Left renal cortex interstitium (tissue), 4 donors: ENCODE measurements at places on chromosomes 4 and X. TPM values are rescaled to one million over a fixed set of nuclear protein-coding genes. Genes with fewer than 3 reads are reported as not detected.
A peak's percentile ranks its signal among the peaks of the same experiment; 100 is the strongest.

GRCh38 chr4:147610686-147611085 lies 6.5 kb upstream of the TMEM184C start:
- no peak for DNase-seq

DNA sequence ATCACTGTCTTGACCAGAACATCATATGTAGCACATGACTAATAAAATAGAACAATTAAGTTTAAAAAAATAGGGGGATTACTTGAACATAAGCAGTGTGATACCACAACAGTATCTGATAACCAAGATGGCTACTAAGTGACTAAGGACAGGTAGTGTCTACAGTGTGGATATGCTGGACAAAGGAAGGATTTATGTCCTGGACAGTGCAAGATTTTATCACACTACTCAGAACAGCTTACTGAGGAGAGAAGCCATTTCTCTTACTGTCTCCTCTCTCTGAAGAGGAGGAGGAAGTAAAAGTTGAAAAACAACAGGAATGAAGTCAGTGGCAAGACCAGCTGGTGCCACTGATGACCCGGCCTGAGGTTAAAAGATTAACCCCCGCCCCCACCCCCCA lies 4.0 kb upstream of the SLC10A7 start:
- no peak for DNase-seq

- DNase-seq: no peak
Measured at GRCh38 chrX:53255738-53256191, 25.6 kb downstream of the IQSEC2 start.

Gene UGT8
- polyA plus RNA-seq: 50.8 TPM

GRCh38 chr4:26937139-26937538 lies 76.5 kb downstream of the STIM2 start:
- no peak for DNase-seq

DNA sequence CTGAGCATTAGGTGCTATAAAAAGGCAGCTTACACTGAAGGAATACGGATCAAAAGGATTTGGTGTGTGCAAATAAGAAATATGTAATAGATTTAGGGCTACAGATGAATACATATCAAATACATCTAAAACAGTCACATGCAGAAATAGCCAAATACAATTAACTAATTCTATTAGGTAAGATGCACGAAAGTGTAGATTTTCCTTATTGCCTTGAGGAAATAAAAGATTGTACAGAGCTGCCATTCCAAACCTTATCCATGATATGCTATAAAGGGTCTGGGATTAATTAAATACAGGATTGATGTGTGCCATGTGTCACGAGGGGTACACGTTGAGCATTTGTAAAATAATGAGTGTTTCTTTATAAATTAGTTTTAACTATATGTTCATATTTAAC lies 107.0 kb upstream of the ELOVL6 start:
- no peak for DNase-seq

DNA sequence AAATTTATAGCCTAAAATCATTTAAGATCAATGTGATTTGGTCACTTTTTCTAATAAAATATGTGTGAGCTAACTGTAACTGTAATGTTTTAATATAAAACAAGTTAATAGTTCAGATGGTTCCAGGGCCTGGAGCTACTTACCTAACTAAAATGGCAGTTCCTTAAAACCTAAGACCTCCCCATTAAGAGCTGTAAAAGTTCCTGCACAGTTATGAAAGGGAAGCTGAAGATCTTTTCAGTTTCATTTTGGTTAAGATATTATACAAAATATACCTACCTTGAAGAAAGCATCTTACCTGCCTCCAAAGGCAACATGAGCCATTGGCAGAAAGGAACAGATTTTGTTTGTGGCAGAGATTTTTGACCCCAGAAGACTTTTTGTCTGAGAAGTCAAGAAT lies 30.1 kb downstream of the HPF1 start:
- no peak for DNase-seq

Gene CENPVL1
- polyA plus RNA-seq: 0.25 TPM

DNA sequence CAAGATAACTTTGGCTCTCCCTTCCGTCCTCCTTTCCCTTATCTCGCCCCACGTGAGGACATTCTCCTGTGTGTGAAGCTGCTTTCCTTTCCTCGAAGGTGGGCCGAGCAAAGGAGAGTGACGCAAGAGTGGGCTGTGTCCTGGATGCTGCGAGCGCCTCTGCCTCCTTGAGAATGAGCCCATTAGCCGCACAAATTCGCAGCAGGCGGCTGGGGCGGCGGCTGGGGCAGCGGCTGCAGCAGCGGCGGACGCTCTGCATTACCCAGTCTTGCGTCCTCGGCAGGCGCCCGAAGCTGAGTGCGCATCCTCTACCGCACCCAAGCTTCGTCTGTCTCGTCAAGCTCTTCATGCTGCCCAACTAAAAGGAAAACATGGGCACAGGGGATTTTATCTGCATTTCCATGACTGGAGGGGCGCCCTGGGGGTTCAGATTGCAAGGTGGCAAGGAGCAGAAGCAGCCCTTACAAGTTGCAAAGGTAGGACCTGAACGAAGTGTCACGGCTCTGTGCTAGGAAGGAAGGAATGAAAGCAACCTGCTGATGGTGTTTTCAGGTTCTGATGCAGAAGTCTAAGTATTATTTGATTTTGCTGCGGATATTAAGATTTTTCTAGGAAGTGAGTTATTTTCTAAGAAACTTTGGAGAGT lies at the start of gene SYNPO2:
SYNPO2 (plus strand) TSS at position 189 of the 646 bp plus-strand sequence; CDS start at position 372, 183 bp downstream.
- DNase-seq: peak; percentile 66

- peak; percentile 64 for DNase-seq
Measured at GRCh38 chr4:189792924-189793618, 147.6 kb upstream of the FRG1 start.

Gene TTC29
- 1.6 TPM for polyA plus RNA-seq

GRCh38 chrX:105706041-105706440 lies 116.3 kb upstream of the NRK start:
- no peak for DNase-seq

- no peak for DNase-seq
Measured at GRCh38 chr4:15238720-15239119, 189.1 kb upstream of the C1QTNF7 start.

Gene ZNF732
- 1.5 TPM for polyA plus RNA-seq

Gene GPAT3
- 19.7 TPM for polyA plus RNA-seq

GRCh38 chr4:27764526-27764837 lies 903.8 kb downstream of the STIM2 start:
- DNase-seq: no peak

GRCh38 chrX:130027569-130027968 lies 45.1 kb downstream of the BCORL1 start:
- DNase-seq: no peak
